SK-N-SH (cell line): ENCODE measurements at places on chromosomes 2 and 18. TPM values are rescaled to one million over a fixed set of nuclear protein-coding genes. Genes with fewer than 3 reads are reported as not detected.

The TUBA3D gene
- polyA plus RNA-seq = not detected in 2 replicates

GRCh38 chr2:138023298-138023697 lies 59.0 kb downstream of the HNMT start:
- DNase-seq = no peak

DNA sequence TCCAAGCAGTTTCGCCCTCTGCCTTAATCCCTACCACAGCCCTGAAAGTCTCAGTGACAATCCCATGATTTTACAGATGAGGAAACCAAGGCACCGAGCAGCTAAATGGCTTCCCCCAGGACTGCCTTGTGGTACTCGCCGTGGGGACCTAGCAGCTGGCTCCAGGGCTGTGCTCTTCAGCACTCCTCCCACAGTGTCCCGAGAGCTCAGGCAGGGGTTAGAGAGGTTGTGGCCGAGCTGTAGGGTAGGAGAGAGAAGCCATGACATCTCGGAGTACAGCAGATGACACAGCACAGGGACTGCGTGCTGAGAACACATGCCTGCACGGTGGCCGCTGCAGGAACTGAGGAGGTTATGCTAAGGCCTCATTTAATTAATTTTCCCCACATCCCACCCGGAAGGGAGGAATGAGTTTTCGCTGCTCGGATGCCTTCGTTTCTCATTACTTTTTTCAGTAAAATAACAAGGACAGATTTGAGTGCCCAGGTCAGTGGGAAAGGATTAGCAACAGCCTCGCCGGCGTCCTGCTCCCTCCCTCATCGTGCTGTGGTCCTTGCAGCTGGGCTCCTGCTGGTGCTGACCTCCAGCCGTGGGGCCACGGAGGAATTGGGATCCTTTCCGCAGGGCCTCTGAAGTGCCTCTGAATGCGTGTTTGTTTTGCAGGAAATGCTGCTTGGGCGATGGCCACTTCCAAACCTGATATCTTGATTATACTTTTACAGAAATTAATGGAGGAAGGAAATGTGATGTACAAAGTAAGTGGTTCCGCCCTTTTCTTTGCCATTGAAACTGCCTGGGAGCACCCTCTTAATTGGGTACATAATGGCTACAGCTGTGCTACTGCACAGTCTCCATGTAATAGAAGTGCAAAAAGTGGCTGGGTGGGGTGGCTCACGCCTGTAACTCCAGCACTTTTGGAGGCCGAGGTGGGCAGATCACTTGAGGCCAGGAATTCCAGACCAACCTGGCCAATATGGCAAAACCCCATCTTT lies 61.2 kb downstream of the WDSUB1 start:
- no peak for DNase-seq

- no peak for DNase-seq
Measured at GRCh38 chr2:60492548-60492947, 60.9 kb downstream of the BCL11A start.

DNA sequence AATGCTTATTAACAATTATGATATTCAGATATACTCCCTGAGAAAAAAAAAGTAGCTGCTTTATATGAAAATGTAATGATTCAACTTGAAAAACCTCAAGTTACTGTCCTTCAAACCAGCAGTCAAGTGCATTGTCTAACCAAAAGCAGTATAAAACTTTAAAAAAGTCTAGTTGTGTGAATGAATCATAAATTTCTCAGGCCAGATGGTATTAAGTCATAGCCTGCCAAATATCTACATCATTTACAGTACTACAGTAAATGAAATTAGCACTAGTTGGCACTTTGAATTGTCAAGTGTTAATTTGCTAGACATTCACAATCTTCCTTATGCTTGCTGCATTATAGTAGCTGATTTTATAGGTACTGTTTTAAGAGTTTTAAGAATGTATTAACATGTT lies 85.9 kb downstream of the CBLN2 start:
- DNase-seq = no peak

DNA sequence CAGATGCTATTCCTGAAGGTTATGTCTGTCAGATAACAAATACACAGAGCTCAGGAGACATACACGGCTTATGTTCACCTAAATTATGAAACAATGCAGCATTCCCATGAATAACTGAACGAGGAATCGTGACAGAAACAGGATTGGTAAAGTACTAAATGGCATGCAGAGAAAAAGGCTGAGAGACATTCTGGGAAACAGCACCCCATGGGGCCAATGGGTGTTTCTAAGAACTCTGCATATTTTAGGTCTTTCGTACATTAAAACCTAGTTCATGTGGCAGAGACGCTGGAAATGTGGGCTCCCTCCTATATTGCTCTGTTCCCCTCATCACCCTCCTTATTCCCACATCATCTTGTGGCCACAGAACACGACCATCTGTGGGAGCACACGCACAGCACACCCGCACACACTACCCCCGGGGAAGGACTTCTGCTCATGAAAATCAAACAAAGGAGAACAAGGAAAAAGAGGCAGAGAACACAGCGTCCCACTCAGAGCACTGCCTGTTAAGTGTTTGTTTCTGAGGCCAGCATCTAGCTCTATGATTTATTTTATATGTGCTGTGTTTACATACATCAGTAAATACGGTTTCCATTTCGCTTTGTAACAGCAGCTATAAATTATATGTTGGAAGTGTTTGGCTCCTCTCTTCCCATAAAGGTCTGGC lies 143.6 kb downstream of the AFF3 start:
- DNase-seq = no peak

The CCDC68 gene
- polyA plus RNA-seq = not detected in 2 replicates

The CIB4 gene
- not detected in 2 replicates for polyA plus RNA-seq

The CYS1 gene
- 0.62 and 1.2 TPM in 2 replicates for polyA plus RNA-seq

DNA sequence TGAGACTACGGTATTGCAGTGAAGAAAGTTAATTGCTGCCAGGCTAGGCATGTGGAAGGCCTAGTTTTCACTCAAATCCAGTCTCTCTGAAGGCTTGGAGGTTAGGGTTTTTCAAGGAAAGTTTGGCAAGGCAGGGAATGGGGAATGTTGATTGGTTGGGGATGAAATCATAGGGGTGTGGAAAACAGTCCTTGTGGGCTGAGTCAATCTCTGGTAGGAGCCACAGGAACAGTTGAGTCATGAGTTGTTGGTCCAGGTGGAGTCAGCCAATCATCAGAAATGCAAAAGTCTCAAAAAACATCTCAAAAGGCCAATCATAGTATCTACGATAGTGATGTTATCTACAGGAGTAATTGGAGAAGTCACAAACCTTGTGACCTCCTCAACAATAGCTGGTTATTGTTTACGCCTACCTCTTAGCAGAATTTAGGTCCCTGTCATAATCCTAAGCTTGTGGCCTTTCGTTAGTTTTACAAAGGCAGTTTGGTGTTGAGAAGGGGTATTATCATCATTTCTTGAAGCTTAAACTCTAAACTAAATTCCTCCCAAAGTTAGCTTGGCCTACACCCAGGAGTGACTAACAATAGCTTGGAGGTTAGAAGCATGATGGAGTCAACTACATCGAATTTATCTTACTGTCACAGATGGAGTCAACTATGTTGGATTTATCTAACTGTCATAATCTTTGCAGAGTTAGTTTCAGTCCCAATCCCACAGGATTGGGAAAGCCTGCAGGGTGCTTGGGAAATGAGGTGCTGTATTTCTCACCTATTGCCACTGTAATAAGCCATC lies 33.7 kb upstream of the APCDD1 start:
- DNase-seq = no peak

DNA sequence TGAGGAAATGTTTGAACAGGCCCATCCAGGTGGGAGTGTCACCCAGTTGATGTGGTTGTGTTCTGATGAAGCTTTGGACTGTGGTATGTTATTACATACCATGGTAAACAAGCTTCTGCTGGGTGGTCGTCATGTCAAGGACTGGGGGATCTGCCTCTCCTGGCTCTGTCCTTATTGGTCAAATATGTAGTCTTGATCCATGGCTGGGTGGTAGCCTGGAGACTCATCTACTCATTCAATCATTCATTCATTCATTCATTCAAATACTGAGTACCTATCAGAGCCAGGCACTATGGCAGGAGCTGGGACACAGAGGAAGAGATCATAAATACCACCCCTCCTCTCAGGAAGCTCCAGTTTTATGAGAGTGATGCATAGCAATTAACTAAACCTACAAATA lies 60.8 kb downstream of the TACR1 start:
- no peak for DNase-seq

The DES gene
- 0.21 and 0.28 TPM in 2 replicates for polyA plus RNA-seq

The GALNT5 gene
- 10.4 and 15.3 TPM in 2 replicates for polyA plus RNA-seq

The SPHKAP gene
- under 0.01 TPM in 1 of 2 replicates, not detected in the other for polyA plus RNA-seq

DNA sequence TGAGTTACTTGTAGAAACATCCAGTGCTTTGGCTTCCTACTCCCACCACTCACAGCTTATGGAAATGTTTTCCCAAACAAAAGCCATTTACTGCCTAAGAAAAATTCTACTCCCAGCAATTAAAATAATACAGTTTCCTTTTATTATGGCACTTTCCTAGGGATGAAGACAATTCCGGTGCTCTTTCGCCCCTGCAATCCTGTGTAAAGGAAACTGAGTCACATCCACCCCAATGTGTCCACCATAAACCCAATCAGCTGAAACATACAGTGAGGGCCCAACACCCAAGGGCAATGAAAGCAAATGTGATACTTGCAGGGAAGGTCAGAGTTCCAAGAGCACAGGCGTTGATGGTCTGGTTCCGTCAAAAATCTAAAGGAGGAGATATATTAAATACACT lies 62.0 kb upstream of the ST3GAL5 start:
- no peak for DNase-seq

The CKAP2L gene
- polyA plus RNA-seq = 2.9 TPM in 2 replicates

The ALLC gene
- polyA plus RNA-seq = 0.08 TPM in 1 of 2 replicates, not detected in the other

DNA sequence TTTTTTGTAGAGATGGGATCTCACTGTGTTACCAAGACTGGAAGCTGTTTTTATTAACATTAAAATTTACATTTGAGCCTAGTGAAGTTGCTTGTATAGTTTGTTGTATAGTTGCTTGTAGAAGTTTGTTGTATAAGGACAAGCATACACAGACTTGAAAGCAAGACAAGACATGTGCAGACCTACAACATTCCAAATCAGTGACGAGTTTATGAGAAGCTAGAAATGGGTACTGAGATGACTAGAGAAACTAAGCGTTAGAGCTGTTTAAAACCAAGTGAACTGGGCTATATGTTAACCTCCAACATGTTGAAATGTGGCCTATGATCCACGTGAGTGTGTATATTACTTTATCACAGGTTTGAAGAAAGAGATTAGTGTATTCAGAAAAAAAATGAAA lies 39.1 kb downstream of the ABCB11 start:
- no peak for DNase-seq

The GPR39 gene
- 2.1 and 2.3 TPM in 2 replicates for polyA plus RNA-seq

The OXER1 gene
- polyA plus RNA-seq = not detected in 2 replicates

- DNase-seq = no peak
Measured at GRCh38 chr2:169260246-169260645, 102.1 kb downstream of the LRP2 start.

DNA sequence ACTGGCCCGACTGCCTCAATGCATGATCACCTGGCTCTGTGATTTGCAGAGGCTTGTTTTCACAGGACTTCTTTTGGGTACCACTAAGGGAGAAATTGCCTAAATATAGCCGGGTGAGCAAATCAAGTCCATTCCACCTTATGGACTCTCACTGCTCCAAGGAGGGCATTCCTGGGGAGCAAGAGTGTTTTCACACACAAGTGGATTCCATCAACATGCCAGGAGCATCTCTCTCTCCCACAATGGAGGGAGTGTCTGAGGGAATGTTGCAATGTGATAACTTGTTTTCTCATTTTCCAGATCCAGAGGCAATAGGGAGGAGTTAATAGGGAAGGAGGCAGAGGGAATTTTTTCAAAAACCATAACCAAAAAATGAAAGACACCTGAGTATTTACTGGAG lies 250.7 kb downstream of the SATB2 start:
- no peak for DNase-seq

The ARHGAP28 gene
- polyA plus RNA-seq = 0.99 and 1.3 TPM in 2 replicates

DNA sequence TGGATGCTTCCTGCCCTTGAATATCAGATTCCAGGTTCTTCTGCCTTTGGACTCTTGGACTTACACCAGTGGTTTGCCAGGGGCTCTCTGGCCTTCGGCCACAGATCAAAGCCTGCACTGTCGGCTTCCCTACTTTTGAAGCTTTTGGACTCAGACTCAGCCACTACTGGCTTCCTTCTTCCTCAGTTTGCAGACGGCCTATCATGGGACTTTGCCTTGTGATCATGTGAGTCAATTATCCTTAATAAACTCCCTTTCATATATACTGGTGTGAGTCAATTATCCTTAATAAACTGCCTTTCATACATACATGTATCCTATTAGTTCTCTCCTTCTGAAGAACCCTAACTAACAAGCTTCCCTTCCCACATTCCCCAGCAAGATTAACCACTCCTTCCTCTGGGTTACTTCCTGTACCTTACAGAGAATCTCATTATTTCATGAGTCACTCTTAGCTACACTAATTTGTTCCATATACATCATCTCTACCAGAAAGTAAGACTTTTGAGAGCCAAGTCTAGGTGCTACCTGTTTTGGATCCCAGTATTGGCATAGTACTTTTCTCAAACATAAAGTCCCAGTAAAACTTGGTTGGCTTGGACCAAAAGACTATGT lies 31.3 kb upstream of the LRATD1 start:
- DNase-seq = no peak

DNA sequence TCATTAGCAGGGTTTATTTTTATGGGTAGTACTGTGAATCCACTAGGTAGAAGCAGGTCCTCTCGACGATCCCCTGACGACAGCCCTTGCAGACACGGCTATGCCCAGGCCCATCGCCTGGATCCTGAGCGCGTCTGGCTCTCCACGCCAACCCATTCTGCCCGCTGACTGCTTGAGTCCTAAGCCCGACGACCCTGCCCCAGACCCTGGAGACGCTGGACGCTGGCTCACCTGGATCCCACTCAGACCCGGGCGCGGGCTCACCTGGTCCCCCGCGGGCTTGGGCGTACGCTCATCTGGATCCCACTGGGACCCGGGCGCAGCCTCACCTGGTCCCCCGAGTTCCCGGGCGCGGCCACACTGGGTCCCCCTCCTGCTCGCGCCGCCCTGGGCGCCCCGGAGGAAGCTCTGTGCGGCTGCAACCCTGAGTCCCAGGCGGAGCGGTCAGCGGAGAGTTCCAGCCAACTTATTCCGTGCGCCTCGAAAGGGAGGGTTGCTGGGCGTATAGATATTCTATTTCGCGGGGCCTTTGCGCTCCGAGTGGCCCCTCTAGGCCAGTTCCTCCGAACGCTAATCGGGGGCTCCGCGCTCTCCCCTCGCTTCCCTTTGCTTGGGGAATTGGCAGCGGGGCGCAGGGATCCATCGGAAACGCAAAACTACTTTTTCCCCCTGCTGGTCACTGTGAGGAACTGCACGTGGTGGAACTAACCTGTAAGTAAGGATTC lies 22.4 kb upstream of the RMP24 start:
- peak; percentile 79 for DNase-seq
